ENCODE measurements at places on chromosomes 12 and 14. TPM values are rescaled to one million over a fixed set of nuclear protein-coding genes. Genes with fewer than 3 reads are reported as not detected.

ADCY6 gene
- total RNA-seq, result 0.42 TPM

ZC2HC1C gene
- total RNA-seq, result 0.20 TPM

PPFIA2 gene
- total RNA-seq, result not detected

SLC4A8 gene
- 1.6 TPM for total RNA-seq

DNA sequence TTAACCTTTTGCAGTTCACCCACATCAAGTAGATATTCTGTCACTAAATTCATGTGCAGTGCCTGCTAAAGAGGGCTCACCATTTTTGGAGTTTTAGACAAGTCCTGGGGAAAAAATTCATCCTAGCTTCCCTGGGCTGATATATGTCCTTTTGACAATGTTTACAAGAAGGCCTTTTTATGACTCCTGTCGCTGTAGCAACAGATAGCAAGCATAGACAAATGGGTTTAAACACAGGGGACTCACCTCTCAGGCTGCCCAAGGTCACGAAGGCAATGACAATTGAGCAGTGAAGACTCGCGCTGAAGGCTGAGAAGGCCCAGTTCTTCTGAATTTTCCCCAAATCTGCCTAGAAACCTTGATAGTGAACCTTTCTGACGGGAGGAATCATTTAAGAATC lies 150.7 kb upstream of the CPM start:
- no peak for DNase-seq

- DNase-seq, result no peak
These were observed 53.7 kb downstream of the APAF1 start for GRCh38 chr12:98698603-98699463.

GRCh38 chr12:31018106-31018789 lies 55.4 kb upstream of the DDX11 start:
- no peak for DNase-seq

GRCh38 chr12:89075880-89076540 lies 276.3 kb downstream of the DUSP6 start:
- DNase-seq, result no peak

DNA sequence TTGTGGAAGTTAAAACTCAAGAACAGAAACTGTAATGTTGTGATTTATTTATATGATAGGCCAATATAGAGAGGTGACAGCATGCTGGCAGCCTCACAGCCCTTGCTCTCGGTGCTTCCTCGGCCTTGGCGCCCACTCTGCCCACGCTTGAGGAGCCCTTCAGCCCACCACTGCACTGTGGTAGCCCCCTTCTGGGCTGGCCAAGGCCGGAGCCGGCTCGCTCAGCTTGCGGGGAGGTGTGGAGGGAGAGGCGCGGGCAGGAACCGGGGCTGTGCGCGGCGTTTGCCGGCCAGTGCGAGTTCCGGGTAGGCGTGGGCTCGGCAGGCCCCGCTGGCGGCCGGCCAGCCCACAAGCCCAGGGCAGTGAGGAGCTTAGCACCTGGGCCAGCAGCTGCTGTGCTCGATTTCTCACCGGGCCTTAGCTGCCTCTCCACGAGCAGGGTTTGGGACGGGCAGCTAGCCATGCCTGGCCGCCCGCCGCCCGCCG lies 65.8 kb upstream of the SLC8A3 start:
- DNase-seq, result no peak

GRCh38 chr12:129610601-129611120 lies 293.2 kb downstream of the TMEM132D start:
- DNase-seq, result no peak

- DNase-seq, result no peak
These were observed 167.6 kb downstream of the ACSS3 start for GRCh38 chr12:81245458-81245857.
